ENCODE measurements at places on chromosomes 1 and 21.
A peak's percentile ranks its signal among the peaks of the same experiment; 100 is the strongest.

DNA sequence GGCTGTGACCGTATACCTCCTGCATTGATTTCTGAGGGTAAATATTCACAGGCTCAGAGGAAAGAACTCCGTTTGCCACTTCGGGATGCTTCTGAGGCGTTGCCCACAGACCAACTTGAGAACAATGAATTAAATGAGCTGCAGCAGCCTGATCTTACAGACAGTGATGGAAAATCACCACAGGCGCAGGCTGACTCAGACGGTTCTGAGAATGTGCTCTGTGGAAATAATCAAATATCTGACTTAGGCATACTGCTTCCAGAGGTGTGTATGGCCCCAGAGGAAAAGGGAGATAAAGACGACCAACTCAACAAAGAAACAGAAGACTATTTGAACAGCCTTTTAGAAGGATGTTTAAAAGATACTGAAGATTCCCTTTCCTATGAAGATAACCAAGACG is 76.7 kb upstream of the SCCPDH start:
- DNase-seq = no peak

- DNase-seq = no peak
These were observed 21.6 kb downstream of the AADACL4 start for GRCh38 chr1:12665511-12665910.

DNA sequence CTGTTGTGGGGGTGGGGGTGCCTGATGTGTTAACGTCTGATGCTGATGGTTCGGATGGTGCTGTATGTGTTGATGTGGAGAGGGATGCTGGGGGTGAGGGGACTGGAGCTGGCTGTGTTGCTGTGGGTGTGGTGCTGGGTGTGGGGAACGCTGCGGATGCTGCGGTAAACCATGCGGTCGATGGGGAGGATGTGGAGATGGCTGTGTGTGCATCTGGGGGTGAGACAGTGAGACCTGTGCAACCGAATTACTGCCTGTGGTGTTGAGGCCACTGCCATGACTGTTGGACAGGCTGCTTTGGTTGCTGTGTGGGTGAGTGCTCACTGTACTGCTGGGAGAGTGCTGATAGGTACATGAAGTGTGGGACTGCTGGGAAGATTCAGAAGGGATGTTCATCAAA is 26.8 kb upstream of the GUCA2A start:
- no peak for DNase-seq

DNA sequence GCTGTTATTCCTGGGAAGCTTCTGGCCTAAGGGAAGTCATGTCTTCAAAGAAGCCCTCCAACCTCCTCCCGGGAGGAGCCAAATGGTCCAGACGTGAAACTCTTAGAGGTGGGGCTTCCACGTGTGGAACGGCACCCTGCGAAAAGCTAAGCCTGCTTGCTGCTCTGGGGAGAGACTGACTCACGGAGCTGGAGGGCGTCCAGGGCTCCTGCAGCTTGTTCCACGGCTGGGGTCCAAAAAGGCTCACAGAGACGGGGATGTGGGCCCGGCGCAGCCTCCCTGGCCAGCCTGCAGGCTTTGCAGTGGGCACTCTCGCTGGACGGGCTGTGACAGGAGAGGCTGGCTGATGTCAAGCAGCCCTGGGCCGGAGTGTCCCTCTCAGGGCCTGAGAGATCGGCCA is 105.1 kb downstream of the COLGALT2 start:
- DNase-seq = peak; percentile 27

DNA sequence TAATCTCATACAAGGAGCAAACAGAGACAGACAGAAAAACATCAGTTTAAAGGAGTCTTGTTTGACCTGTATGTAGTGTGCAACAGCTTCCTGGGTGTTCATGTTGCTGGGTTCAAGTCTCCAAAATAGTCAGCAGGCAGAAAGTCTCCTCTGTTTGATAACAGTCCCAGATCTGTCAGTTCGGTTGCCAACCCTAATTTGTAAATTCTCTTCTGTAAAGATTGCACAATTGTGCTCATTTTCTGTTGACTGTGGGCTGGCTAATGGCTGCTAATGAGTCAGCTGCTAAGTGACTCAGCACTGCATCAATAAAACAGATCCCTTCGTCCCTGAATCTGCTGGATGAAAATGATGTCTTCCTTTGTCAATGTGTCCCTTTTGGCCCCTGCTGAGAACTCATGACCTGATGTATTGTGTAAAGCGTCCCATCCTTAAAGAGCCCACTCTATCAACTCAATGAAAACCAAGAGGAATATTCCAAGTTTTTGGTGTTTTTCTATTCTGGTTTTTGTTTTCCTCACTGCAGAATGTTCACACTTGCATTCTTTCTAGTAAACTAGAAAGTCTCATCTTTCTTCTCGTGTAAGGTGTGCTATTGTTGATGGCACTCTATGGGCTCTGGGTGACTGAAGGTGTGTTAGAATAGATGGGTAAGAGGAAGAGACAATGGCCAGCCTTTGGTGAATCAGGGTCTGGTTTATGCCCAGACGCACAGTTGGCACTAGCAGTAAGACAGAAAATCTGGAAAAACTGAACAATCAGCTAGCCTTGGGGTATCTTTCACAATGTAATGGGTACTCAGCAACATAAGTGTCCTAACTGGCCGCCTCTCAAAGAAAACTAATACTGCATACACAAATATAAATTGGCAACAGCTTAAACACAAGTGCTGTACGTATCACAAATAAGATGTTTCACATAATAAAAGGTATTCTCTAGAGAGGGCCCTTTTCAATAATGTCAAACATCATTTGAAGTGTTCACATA is 75.1 kb upstream of the SIPA1L2 start:
- no peak for DNase-seq

DNA sequence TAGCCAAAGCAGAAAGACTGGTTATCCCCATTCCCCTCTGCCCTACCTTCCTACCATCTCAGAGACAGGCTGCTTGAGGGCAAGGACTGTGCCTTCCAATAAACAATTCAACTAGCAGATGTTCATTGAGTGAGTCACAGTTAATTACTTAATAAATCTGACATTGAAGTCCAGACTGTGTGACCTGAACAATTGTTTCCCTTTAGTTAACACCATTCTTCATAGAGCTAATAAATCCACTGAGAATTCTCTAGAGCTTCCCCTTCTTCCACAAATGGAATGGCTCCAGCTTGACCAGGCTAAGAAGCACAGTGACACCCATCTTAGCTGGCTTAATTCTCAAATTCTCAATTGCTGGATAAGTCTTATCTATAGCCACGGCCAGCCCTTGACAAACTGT is 61.9 kb upstream of the GJA5 start:
- DNase-seq = no peak

DNA sequence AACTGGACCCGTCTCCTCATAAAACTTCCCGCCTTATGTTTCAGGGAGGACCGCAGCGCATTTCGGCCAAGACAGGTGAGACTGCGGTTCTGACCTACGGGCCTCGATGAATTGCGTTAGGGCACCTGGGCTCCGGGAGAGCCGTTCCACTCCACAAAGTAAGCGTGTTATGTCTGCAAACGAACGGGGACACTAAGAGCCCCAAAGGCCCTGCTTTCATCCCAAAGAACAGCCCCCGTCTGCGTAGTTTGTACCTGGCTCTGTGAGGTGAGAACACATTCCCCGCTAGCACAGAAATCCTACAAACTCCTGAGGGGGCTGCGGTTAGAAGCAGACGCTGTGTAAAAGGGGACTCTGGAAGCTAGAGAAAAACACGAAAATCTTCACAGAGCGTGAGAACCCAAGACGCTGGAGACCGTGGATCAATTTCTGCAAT is 41.6 kb upstream of the PPIAL4F start:
- no peak for DNase-seq

DNA sequence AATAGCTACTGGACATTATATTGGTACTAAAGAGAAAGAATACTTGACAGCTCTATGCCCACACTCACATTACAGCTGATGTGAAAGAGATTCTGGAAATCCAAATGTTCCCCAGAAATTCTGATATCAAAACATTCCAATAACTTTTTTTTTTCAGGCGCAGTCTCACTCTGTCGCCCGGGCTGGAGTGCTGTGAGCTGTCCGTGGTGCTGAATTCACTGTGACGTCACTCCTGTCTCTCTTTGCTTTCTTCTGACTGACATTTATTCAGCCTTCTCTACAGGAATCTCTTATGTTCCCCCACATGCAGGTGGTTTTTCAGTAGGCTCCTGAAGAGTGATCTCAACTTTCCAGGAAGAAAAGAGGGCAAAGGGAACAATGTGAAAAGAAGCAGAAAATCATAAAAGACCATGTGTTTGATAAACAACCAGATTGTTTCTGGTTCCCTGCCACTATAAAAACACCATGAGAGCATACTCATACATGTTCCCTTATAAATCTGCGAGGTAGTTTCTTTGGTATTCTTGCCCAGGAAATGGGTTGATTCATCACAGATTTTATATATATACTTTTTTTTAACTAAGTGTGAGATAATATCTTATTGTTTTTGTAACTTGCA is 6.2 kb downstream of the S100A7A start:
- DNase-seq = no peak

DNA sequence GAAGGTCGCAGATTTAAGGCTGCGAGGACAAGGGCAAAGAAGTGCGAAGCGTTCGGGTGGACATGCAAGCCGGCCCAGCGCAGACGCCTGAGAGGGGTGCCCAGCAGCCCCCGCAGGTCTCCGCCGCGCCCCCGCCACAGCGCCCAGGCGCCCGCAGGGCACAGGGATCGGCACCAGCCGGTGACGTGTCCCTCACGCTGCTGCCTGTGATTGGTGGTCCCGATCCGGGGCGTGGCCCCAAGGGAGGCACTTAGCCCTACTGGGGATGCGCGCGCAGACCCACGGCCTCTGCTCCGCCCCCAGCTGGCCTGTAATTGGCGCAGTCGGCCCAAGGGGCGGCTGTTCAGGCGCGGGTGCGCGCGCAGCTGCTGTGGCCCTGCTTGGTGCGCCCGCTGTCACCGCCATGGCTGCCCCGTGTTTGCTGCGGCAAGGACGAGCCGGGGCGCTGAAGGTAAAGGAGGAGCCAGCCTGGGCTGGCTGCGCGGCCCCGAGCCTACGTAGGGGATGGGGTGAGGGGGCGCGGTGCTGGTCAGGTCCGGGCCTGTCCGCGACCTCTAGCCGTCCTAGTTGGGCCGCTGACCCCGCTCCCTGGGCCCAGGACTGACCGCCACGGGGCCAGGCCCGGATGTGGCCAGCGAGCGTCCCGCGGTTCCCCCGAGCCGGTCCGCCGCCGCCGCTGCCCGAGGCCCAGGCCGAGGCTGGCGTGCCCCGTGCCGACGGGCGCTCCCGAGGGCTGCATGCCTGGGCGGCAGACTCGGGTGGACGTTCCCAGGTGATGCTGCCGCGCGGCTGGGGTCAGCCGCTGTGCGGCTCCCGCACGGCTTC is at the start of gene NDUFV3:
Gene NDUFV3, plus strand, starts transcription at position 379 of the 825 bp plus-strand sequence. Its CDS starts 25 bp downstream, at position 404.
- peak; percentile 98 for DNase-seq

- DNase-seq = no peak
These were observed 67.0 kb upstream of the DIRAS3 start for GRCh38 chr1:68117416-68117815.

- no peak for DNase-seq
These were observed 138.6 kb upstream of the POGK start for GRCh38 chr1:166700696-166701095.

DNA sequence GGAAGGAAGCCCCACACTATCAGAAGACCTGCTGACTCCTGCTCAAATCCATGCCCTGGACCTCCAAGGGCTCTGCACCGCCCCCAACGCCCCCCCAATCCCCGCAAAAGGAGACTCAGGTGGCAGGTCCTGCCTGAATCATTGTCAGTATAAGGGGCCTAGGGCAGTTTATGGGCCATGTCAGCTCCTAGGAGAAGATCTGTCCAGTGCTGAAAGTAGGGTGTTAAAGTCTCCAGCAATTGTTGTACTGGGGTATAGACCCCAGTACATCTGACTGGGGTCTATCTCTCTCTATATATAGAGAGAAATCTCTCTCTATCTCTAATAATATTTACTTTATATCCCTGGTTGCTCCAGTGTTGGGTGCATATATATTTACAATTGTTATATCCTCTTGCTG is 12.1 kb upstream of the OLIG2 start:
- DNase-seq = no peak

DNA sequence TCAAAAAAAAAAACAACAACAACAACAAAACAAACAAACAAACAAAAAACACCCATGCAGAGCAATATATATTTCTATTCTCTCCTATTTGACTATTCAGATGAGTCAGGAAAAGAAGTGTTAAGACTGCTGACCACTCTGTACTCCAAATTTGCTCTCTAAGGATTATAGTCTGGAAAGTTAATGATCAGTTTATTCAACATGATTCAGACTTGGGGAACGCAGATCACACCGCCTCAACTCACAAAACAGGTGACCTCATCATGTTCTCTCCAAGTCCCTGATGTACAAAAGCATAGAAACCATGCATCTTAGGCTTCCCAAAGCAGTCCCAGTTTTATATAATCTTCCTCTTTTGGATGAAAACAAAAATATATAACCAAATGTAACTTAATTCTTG is 51.9 kb upstream of the PRRC2C start:
- no peak for DNase-seq

- DNase-seq = no peak
These were observed 111.2 kb upstream of the OLIG2 start for GRCh38 chr21:32914424-32915039.

DNA sequence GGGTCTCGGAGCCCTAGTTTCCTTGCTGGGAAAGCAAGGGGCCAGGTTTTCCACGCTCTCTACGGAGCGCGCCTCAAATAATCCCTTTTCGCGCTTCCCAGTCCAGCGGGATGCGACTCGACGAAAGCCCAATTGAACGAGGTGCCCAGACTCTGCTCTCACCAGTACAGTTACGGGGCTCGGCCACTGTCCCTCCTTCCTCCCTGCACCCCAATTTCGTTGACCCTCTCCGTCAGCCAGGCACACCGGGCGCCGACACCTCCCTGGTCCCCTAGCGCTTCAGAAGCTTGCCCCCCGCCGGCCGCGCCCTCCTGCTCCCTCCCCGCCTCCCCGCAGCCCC is 389 bp downstream of the SEMA6C start:
- no peak for DNase-seq

DNA sequence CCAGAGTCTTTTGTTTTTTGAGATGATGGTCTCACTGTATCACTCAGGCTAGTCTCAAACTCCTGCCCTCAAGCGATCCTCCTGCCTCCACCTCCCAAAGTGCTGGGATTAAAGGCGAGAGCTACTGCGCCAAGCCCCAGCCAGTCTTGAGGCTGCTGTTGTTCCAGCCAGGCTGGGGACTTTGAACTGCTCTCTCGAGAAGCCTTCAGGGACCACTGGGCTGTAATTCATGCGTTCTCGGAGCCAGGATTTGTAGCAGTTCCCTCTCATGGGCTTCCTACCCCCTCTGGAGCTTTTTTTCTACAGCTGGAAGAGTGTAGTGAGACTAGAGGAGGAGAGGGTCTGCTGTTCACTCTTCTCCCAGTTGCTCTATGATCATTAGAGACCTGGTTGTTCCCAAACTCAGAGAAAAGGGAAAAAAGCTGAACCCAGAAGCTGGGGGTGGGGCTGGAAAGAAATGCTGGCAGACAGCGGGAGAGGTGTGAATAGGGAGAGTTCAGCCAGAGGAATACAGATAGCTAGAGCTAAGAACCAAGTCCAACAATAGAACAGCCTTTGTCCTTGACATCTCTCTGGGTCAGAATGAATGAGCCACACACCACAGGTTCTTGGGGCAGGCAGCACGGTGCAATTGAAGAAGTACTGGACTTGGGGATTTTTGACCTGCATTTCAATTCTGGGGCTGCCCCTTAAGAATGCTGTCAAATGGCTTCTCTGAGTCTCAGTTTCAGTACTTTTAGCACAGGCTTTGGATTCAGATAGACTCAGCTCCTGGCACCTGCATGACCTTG is 13.2 kb upstream of the SLC41A1 start:
- DNase-seq = no peak

All from NCI-H2171 treated with DMSO at 0.1 percent for 48 hours (cell line).